Ureter (tissue), 1 donor: ENCODE measurements at places on chromosomes 13 and 19.

DNA sequence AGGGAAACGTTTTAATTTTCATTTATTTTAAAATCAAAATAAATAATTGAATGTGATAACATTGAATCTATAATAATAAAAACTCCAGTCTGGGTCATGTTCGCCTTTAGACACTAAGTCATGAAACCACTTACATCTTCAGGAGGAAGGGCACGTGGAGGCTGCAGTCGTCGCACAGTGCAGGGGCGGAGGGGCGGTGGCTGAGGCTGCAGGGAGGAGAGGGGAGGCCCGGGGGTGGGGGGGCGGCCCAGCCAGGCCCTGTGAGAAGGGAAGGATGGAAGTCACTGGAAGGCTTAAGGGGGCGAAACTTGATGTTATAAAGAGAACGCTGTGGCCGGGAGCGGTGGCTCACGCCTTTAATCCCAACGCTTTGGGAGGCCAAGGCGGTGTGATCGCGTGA, 14.9 kb upstream of the LATS2 start:
- no peak for DNase-seq

DNA sequence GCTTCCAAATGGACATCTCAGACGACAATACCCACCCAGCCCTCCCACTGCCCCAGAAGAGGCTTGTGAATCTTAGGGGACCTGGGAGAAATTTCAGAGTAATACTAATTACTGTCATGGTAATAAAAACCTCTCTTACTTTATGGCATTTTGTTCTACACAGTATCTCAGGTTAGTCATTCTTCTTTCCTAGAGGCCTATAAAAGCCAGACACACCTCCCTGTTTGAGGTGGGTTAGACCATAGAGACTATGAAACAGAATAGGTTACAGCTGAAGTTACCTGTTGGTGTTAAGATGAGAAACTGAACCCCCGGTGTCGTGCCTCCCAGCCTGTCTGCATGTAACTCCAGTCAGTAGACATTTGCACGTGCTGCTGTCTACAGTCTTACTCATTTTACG, 113.9 kb downstream of the SLC7A1 start:
- DNase-seq, result no peak

GRCh38 chr19:19575411-19575810, 37.3 kb downstream of the CILP2 start:
- no peak for DNase-seq

GRCh38 chr19:5615756-5616327, 6.7 kb downstream of the SAFB2 start:
- no peak for DNase-seq

DNA sequence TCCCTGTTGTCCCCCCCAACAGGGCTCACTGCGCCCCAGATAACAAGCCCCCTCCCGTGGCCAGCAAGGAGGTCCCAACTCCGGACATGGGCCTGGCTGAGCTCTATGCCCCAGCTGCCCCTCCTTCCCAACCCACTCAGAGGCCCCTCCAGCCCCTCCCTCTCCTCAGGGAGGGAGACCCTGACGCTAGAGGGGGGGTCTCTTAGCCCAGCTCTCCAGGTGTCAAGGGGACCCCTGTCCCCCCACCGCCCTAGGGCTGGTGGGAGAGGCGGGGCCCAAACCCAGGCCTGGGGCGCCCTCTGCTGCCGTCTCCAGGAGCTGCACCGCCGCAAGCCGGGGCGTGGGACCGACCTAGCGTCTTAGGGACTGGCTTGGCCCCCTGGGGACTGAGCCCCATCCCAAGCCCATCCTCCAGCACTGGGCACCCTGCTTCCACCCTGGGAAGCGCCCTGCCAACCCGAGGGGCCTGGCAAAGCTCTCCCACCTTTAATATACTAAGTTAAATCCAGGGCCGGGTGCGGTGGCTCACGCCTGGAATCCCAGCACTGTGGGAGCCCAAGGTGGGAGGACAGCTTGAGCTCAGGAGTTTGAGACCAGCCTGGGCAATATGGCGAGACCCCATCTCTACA, 1.4 kb downstream of the GRIN3B start:
- DNase-seq, result no peak

DNA sequence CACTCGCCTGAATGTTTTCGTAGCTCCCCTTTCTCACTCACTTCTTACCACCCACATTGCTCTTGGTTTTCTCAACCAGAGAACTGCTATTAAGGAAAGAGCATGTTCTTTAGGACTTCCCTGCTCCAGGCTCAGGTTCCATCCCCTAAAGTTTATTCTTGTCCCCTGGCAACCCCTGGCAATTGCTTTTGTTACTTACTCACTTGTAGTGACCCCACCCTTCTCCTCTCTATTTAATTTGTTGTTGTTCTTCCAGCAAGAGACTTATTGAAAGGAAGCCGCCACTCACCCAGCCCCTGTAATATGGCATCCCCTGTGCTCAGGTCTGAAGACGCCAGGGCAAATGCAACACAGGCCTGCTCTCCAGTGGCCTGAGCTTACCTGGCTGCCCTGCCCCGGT, 233.7 kb upstream of the SOX21 start:
- no peak for DNase-seq

DNA sequence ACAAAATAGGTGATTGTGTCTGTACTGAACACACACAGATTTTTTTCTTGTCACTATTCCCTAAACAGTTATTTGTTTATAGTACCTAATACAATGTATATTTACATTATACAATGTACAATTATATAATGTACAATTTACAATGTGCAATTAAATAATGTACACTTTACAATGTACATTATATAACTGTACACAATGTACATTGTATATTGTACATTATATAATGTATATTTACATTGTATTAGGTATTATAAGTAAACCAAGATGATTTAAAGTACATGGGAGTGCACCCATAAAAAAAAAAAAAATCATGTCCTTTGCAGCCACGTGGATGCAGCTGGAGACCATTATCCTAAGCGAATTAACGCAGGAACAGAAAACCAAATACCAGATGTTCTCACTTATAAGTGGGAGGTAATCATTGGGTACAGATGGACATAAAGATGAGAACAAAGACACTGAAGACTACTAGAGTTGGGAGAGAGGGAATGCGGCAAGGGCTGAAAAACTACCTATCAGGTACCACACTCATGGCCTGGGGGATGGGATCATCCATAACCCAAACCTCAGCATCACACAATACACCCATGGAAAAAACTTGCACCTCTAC, 68.1 kb downstream of the ABCC4 start:
- no peak for DNase-seq

DNA sequence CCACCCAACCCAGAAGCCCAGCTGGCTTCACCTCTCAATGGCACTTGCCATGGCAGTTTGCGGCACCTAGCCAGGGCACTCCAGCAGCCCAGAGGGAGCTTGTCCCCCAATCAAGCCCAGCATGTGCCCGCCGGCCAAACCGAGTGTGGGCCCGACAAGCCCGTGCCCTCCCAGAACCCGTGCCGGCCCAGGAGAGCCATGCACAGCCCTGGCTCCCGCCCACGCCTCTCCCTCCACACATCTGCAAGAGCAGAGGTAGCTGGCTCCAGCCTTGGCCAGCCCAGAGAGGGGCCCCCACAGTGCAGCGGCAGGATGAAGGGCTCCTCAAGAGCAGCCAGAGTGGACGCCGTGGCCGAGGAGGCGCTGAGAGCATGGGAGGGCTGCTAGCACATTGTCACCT, 2278.0 kb upstream of the PCDH20 start:
- no peak for DNase-seq

DNA sequence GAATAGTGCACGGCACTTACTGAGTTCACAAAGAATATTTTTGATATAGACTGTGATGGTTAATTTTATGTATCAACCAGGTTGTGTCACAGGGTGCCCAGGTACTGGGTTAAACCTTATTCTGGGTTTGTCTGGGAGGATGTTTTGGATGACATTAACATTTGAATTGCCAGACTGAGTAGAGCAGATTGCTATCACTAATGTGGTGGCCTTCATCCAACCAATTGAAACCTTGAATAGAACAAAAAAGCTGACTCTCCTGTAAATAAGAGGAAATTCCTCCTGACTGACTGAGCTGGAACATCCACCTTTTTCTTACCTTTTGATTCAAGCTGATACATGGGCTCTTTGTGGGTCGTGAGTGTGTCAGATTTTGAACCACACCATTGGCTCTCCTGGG, 1424.4 kb upstream of the MIR17HG start:
- DNase-seq, result no peak

GRCh38 chr19:10553087-10553667, 9.5 kb downstream of the ATG4D start:
- DNase-seq, result no peak

GRCh38 chr19:20325151-20325550, 158.1 kb downstream of the ZNF486 start:
- no peak for DNase-seq

- no peak for DNase-seq
Measured at GRCh38 chr19:13437919-13438618, 68.2 kb downstream of the CACNA1A start.

GRCh38 chr19:45263013-45263412, 11.9 kb downstream of the MARK4 start:
- no peak for DNase-seq

DNA sequence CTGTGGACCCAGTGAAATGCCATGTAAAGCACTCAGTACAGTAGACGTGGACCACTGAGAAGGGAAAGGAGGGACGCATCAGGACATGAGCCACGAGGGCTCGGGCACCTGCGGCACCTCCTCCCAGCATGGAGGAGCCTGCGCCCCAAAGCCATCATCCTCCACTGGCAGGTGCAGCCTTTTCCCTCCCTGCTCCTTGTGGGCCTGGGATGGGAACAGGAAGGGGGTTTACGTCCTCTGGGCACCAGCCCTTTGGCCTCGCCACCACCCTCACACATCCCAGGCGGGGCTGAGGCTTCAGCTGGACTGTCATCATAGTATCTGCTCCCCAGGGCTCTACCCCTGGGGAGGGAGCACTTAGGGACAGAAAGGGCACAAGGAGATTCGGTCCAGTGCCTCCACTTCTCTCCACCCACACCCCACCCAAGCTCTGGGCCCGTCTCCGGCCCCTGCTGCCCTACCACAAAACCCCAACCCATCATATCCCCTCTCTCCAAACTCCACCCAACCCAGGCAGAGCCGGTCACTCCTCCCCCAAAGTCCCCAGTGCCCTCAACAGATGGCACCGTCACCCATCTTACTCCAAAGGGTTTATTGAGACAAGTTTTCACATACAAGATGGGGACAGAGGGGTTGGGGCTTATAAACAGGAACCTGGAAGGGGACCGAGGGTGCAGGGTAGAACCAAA, 2.2 kb upstream of the PRKD2 start:
- DNase-seq, result no peak

DNA sequence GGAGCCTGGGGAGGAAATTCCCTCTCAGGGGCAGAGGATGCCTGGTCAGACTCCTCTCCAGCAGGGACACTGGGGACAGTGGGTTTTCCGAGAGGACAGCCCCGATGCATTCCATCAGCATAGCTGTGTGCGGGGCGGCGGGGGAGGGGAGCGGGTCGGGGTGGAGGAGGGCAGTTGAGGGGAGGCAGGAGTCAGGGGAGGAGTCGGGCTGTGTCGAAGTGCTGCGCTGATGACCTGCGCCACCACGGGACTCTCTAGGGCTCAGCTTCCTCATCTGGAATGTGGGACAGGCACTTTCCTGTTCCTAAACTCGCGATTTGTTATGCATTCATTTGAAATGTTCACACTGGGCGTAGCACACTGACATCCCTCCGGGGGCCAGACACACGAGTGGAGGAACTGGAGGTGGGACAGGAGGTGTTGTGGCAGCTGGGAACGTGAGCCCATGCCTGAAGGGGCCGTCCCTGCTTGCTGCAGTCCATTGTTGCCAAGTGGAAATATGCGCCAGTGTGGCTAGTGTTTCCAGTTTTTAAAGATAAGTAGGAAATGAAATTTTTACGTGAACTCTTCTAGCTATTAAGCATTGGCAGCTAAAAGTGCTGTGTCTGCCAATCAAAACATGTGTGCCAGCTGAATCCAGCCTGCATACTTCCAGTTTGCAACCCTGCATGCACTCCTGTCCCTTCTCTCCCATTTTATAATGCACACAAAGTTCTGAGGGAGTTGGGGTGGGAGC, 43.3 kb downstream of the FLT1 start:
- no peak for DNase-seq

DNA sequence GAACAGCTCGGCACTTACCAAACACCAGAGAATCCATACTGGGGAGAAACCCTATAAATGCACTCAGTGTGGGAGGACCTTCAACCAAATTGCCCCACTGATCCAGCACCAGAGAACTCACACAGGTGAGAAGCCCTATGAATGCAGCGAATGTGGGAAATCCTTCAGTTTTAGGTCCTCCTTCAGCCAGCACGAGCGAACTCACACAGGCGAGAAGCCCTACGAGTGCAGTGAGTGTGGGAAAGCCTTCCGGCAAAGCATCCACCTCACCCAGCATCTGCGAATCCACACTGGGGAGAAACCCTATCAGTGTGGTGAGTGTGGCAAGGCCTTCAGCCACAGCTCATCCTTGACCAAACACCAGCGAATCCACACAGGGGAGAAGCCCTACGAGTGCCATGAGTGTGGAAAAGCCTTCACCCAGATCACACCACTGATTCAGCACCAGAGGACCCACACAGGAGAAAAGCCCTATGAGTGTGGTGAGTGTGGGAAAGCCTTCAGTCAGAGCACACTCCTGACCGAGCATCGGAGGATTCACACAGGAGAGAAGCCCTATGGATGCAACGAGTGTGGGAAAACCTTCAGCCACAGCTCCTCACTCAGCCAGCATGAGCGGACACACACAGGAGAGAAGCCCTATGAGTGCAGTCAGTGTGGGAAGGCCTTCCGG, 8.3 kb downstream of the ZNF135 start:
- DNase-seq, result no peak

DNA sequence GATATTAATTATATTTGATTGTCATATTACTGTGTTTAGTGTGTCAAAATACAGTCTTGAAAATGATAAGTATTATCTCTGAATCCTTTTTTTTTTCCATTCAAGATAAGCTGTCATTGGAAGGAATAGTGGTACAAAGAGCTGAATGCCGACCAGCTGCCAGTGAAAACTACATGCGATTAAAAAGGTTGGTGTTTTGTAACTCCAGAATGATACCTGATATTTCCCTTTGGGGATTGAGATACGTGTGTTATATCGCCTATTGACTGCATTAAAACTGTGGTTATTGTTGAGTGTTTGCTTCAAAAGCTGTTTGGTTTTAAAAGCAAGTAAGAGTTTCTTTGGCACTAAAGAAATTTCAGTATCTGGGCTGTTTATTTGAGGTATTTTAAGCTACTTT, 6.5 kb upstream of the KCTD4 start:
- DNase-seq, result no peak

- no peak for DNase-seq
Measured at GRCh38 chr13:85216576-85216975, 582.6 kb downstream of the SLITRK6 start.

- no peak for DNase-seq
Measured at GRCh38 chr19:2385053-2385721, 25.1 kb downstream of the TMPRSS9 start.

DNA sequence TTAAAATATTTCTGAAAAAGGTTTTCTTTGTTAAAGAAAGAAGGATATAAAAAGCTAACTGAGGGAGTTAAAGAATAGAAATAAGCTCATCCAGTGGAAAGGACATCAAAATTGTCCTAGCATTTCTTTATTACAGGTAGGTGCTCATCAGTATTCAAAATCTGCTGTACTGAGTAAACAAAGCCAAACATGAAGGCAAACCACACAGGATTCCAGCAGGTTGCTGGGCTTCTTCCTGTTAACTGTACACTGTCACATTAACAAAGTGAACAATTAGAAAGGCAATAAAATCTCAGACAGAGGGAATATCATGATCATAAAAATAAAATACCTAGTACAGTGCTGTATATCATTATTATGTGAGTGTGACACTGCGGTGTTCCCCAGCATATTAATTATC, 1541.0 kb downstream of the SLITRK5 start:
- no peak for DNase-seq

- no peak for DNase-seq
Measured at GRCh38 chr19:45601115-45601514, 897 bp downstream of the GPR4 start.

- peak; percentile 78 for DNase-seq
Measured at GRCh38 chr19:4338441-4339355, at the start of gene STAP2. Gene STAP2 (minus strand): TSS chr19:4338827. CDS start chr19:4338753, 74 bp downstream.
